WERI-Rb-1 (cell line): ENCODE measurements at places on chromosomes 2 and 18.
A peak's percentile ranks its signal among the peaks of the same experiment; 100 is the strongest.

- no peak for DNase-seq
Observed at GRCh38 chr2:159064446-159065301, 96.2 kb downstream of the TANC1 start.

DNA sequence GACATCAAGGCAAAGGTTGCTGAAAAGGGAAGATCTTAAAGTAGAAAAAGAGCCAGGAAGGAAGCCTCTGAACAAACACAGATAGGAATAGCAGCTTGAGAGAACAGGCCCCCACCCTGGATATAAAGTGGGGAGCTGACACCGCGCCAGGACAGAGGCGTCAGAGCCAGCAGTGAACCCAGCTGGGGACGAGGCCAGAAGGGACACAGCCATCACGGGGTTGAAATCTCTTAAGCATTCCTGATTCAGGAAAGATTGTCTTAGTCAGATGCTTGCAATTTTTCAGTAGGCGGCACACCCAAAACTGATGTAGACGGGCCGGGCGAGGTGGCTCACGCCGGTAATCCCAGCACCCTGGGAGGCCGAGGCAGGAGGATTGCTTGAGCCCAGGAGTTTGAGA is 93.8 kb upstream of the PHLPP1 start:
- DNase-seq = no peak

- DNase-seq = no peak
Observed at GRCh38 chr18:66682855-66683322, 79.0 kb upstream of the CDH19 start.

GRCh38 chr2:173612354-173612753 is 257.7 kb downstream of the CDCA7 start:
- DNase-seq = no peak

DNA sequence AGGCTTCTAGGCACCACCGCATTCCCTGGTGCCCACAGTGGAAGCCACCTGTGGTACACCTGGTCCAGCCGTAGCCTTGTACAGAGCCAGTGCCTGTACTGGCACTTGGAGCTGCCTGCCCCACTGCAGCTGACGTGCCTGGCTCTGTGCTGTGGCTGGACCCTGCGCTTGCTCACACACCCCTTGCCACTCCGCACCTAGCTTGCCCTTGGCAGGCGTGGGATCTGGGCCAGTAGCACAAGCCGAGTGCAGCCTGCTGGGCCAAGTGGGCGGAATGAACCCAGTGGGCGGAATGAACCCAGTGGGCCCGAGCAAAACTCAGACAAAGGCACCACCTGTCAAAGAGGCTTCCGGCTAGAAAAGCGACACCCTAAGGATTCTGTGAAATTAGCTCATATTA is 126.3 kb downstream of the ARHGAP28 start:
- DNase-seq = no peak

DNA sequence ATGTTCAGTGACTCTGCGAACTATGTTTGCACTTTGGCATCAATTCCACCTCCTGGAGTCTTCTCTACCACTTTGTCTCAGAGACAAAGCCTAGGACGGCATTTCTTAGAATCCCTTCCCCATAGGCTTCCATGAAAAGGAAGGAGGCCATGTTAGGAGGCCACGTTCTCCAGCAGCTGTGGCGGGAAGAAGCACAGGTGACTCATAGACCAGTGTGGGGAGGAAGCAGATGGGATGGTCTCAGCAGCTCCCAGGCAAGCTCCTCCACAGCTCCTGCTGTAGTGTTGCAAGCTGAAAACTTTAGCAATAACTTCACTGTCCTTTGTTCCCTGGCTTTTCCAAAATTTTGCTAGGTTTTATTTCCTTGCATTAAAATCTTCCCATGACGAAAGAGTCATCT is 781.3 kb upstream of the ID2 start:
- no peak for DNase-seq

DNA sequence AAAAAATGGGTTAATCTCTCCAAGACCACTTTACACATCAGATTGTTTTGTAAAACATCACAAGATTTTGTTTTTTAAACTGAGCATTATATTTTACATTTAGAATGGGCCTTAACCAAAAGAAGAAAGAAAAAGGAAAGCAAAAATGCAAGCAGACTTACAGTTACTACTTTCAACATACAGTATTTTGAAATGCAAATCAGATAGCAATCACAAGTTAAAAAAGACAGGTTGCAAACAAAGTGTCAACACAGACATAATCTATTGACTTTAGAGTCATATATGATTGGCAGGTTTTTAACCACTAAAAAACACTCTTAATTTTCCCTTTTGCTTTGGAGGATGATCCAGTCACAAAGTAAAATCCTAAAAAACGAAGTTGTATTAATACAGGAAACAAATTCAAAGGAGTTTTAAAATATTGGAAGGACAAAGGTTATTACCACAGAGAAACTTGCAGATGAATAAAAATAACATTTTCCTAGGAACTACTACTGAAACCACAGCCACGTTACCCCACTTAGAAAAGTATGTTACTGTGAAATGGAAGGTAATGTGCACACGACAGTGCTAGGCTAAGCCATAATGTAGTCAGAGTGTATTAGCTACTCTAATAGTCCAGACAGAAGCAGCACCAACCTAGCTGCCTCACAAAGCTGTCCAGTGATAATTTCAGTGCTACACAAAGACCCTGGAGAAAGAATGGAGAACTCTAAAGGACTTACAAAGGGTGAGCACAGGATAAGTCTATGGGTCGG is 22.9 kb downstream of the DARS1 start:
- no peak for DNase-seq

DNA sequence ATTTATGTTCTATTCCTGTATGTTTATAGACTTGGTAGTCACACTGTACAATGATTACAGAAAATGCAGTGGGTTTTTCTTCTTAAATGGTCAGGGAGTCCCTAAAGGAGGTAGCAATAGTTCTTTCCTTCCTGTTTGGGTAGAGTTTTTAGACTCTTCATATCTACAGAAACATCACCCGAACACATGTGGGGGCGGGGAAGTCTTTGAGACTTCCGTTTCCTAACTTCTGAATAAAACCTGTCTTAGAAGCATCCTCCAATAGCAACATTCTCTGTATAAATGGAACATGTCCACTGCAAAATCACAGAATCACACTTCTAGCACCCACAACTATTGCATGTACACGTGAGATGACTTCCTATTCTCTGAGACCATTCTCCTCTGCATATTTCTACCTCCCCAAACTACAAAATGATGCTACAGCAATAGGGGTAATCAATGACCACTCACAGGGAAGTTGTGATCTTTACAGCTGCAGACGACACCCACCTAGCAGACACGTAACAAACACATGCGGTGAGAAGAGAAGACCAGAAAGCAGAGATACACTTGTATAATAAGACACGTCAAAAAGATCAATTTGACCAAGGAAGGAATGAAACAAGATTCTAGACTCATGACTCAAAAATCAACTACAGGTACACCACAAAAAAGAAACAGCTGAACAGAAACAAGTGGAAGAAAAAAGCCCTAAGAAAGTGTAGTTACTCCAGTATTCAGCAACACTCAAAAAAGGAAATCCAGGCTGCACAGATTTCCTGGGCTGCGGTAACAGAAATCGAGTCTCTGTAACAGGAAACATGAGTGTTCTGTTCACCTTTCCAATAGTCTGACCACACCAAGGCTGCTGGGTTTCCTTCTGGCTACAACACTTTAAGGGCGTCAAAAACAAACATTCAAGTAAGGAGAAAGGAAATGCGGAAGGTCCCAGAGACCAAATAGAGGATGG is 120.4 kb downstream of the ZNF516 start:
- DNase-seq = no peak

GRCh38 chr2:175742367-175742766 is 259.7 kb downstream of the LNPK start:
- DNase-seq = no peak

DNA sequence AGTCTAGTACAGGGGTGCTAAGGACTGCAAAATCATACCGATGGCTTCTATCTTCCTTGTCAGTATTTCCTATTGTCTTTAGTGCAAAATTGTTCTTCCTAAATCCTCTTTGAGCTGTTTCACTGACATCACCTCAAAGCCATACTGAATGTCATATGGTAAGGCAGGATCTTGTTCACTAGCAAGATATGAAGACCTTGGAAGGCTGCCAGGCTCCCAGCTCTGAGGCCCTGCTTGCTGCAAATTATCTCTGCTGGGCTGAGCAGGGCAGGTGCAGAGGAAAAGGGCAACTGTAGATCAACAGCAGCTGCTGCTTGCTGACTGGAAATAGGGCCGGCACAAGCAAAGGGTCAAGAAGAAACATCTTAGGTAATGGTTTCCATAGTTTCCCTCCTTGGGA is 58.2 kb downstream of the PMAIP1 start:
- DNase-seq = peak; percentile 88

DNA sequence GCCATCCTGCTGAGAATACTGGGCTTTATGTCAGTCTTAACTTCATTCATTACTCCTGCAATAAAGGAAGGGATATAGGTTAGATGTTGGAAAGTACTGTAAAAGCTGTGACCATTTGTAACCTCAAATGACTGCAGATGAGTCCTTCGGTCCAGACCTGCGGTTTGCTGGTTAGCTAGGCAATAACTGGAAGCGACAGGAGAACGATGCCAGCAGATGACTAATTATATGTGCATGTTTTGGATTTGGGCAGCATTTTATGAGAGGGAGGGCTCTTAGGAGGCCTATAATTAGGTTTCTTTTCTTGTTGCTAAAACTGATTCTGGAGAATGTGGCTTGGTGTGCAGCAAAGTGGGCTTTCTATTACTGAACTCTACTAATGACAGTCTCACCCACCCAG is 205.6 kb downstream of the TMEM182 start:
- no peak for DNase-seq

GRCh38 chr2:197191940-197192322 is 118.6 kb downstream of the ANKRD44 start:
- DNase-seq = no peak

DNA sequence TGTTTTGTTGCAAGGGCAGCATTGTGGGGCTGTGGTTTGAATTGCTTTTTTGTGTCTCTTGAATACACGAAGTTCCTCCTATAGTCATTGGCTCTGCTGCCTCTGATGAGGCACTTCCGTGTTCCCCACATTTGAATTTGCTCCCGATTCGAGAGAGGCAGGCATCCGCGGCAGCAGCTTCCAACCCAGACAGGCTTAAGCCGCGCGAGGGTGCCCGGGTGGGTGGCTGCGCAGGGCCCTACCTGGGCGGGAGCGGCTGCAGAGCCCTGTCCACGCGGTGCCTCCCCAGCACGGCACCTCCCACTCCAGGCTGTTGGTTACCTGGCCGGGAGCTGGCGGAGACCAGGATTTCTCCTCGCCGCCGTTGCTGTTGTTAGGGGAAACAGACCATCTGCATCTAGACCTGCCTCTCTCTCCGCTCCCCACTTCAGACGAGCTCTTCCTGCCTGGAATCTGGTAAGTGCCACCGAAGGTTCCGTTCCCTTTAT is 151.3 kb downstream of the NEDD4L start:
- DNase-seq = no peak

DNA sequence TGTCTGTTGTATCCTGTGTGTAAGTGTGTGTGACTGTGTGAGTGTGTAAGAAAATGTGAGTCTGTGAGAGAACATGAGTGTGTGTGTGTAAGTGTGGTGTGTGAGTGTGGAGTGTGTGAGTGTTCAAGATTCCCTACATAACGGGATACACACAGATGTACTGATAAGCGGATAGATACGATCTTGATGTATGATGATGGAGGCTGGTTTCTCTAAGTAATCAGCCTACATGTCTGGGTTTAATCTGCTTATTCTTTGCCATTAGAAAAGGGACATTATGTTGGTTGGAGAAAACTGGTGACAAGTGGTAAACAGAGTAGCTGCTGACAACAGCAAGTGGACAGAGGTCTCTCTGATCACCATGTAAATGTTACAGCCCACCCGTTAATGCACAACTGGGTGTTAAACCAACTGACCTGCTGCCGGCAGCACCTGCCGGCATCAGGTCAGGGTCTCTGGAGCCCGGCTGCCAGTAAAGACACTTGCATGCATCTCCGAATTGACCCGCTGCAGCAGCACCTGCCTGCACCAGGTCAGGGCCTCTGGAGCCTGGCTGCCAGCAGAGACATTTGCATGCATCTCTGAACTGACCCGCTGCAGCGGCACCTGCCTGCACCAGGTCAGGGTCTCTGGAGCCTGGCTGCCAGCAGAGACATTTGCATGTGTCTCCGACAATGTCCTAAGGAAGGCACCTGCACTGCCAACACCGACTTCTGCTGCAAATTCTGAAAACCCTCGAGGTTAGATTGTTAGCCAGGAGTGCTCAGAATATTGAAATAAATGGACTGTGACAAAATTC is 87.5 kb downstream of the MBP start:
- no peak for DNase-seq

- no peak for DNase-seq
Observed at GRCh38 chr2:96502891-96503636, 2.1 kb downstream of the NEURL3 start.

- DNase-seq = peak; percentile 50
Observed at GRCh38 chr18:48105317-48105716, 174.9 kb upstream of the SMAD2 start.

GRCh38 chr2:223952280-223952968 is 4.8 kb upstream of the MRPL44 start:
- peak; percentile 63 for DNase-seq

- no peak for DNase-seq
Observed at GRCh38 chr2:71330585-71331330, 824 bp upstream of the ZNF638 start.

- DNase-seq = no peak
Observed at GRCh38 chr2:147756069-147756468, 88.8 kb upstream of the ACVR2A start.

DNA sequence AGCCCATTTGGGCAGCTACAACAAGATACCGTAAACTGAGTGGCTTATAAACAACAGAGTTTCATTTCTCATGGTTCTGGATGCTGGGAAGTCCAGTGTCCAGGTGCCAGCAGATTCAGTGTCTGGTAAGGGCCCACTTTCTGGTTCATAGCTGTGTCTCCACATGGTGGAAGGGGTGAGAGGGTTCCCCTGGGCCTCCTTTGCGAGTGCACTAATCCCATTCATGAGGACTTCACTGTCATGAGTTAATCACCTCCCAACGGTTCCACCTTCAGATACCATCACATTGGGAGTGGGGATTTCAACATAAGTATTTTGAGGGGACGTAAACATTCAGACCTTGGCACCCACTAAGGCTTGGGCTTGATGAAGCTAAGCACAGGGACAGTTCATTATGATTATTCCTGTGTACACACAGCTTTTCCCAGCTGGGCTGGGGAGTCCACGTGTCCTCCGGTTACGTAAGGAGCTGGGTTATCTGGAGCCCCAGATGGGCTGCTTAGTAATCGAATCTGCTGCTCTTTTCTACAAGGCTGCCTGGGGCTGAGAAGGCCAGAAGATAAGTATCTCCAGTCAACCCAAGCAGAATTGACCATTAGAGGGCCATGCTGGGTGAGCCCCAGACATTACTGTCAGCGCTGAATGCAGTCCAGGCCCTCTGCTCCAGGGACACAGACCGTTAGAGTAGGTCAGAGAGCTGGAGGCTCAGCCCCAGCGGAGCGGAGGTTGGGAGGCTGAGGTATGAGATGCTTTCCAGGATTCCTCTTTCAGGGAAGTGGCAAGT is 42.7 kb downstream of the EPAS1 start:
- DNase-seq = peak; percentile 69
